ENCODE measurements at places on chromosomes 16 and 17.

DNA sequence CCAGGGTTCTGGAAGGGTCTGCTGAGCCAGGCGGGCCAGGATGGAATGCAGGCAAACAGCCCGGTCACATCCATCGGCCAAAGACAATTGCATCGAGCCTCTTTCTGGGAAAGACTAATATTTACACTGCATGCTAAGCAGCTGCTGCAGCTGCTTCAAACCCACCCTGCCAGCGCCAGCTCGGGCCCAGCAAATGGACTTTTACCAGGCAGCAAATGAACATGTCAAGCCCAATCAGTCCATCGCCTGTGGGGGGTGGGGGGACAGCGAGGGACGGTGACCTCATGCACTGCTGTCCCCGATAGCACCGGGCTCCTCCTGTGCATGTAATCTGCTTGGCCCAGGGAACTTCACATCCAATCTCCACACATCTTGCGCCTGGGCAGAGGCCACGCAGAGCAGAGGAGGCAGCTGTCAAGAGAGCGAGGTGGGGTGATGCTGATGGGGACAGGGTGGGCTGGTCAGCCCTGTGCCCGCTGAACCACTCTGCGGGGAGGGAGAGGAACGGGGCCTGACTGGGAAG is 39.4 kb upstream of the CDH5 start:
- DNase-seq, result no peak

DNA sequence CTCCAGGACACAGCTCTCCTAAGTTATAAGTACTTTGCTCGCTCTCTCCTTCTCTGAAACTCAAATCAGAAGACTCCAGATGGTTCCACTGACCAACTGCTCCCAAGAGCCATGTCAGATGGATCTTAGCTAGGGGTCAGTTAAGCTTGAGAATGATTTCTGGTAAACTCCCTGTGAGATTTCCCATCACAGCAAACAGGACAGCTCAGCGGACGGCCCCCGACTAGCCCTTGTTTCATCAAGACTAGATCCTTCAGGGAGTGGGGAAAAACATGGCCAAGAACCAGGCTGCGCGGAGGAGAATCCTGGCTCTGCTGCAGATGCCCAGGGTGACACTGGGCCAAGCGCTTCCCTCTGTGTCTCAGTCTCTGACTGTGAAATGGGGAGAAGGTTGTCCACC is 159.8 kb downstream of the C16orf78 start:
- DNase-seq, result no peak

DNA sequence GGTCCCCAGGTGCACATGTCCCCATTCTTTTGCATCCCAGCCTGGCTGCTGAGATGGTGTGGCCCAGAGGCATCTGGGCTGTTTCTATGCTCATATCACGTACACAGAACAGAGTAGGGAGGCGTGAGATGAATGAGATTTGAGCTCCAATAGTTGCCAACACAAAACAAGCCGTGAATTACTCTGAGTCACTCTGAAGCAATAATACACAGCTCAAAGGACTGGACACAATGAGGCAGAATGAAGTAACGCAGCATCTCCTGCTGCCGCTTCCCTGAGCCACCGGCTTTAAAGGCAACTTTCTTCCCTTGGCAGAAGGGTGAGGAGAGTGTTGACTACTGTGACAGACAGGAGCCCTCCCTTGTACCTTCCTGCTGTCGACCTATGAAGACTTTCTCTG is 33.9 kb upstream of the CLEC18B start:
- no peak for DNase-seq

DNA sequence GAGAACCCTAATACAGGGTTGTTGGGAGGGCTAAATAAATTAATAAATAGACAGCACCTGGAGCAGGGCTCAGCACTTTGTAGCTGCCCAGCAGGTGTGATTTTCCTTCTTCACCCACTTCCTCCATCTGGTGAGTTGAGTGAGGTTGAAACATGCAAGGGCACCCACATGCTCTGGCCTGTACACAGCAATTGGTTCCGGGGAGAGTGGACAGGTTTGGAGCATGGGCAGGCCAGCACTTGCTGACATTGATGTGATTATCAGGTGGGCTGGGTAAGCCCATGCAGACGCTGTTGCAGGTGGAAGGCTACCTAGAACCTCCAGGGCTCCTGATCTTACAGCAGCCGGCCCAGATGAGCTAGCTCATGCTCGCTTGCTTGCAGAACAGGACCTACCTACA is 1.3 kb upstream of the MRTFB start:
- no peak for DNase-seq

GRCh38 chr16:50253514-50253910 is 12.8 kb upstream of the ADCY7 start:
- no peak for DNase-seq

GRCh38 chr16:4060009-4060408 is 56.2 kb downstream of the ADCY9 start:
- no peak for DNase-seq

DNA sequence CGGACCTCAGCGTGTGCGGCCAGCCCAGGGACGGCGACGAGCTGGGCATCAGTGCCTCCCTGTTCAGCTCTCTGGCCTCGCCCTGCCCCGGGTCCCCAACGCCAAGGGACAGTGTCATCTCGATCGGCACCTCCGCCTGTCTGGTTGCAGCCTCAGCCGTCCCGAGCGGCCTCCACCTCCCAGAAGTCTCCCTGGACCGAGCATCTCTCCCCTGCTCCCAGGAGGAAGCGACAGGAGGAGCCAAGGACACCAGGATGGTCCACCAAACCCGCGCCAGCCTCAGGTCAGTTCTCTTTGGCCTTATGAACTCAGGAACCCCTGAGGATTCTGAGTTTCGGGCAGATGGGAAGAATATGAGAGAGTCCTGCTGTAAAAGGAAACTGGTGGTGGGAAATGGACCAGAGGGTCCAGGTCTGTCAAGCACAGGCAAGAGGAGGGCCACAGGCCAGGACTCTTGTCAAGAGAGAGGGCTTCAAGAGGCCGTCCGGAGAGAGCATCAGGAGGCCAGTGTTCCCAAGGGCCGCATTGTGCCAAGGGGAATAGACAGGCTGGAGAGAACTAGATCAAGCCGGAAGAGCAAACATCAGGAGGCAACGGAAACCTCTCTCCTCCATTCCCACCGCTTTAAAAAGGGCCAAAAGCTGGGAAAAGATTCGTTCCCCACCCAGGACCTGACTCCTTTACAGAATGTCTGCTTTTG is 825 bp downstream of the HASPIN start:
- no peak for DNase-seq

GRCh38 chr17:49200423-49201083 is 9.8 kb downstream of the GNGT2 start:
- no peak for DNase-seq

DNA sequence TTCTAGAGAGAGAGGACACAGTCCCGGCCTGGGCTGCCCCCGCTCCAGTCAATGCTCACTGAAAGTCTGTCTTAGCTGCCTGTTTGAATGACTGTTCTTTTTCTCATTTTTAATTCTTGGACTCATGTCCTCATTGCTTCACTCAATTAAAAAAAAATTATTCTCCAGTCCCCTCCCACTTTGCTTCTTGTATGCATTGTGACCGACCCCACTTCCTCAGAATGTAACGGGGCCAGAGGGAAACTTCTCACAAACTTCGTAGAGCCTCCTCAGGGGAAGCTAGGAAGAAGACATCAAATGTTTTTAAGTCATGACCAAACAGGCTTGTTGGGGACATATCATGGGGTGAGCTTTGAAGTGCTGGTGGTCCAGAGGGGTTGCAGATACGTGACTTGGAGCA is 113.2 kb downstream of the CCDC182 start:
- no peak for DNase-seq

- no peak for DNase-seq
Measured at GRCh38 chr16:9235867-9236266, 144.4 kb downstream of the HAPSTR1 start.

GRCh38 chr16:30443631-30444030 is 2.0 kb downstream of the SEPHS2 start:
- DNase-seq, result no peak

GRCh38 chr16:27952811-27953210 is 110.7 kb downstream of the GSG1L start:
- DNase-seq, result no peak

- DNase-seq, result no peak
Measured at GRCh38 chr17:77497578-77497934, 356.8 kb downstream of the SEC14L1 start.

DNA sequence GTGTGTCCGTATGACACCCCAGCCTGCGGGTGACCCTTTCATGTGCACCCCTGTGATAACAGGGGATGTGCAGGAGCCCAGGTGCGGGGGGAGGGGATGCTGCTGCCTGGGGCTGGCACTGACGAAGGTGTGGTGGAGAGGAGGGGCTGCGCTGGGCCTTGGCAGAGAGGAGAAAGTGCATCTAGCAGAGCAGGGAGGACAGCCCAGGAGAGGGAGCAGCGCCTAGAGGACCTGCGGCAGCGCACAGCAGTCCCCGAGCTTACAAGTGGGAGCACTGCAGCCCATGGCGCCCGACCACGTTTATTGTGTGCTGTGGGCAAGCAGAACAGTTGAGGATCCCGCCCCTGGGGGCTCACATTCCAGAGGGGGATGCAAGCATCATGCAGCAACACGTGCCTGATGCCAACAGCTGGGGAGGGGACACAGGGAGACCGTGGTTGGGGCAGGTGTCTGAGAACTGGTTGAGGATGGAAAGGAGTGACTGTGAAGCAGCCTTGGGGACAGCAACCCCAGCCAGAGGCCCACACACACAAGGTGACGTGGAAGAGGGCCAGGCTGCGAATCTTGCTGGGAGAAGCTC is 10.9 kb upstream of the SLC7A5 start:
- no peak for DNase-seq

- DNase-seq, result peak; percentile 70
Measured at GRCh38 chr17:77086433-77087010, 54.2 kb upstream of the SEC14L1 start.

DNA sequence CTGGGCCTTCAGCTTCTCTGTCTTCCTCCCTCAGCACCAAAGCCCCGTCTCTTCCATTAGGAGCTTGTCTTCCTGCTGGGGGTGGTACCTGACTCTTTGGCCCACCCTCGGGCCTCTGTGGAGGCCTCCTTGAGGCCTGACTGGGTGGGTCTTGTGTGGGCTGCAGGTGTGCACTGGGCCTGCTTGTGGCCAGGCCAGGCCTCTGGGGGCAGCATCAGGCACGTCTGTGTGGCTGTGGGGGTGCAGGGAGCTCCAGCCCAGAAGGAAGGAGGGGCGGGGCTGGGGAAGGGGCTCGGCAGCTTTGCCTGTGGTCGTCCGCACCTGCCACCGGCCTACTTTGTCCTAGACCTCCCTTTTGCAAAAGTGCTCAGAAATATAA is 7.0 kb downstream of the PIGQ start:
- no peak for DNase-seq

GRCh38 chr16:78729687-78730086 is 630.2 kb downstream of the WWOX start:
- no peak for DNase-seq

DNA sequence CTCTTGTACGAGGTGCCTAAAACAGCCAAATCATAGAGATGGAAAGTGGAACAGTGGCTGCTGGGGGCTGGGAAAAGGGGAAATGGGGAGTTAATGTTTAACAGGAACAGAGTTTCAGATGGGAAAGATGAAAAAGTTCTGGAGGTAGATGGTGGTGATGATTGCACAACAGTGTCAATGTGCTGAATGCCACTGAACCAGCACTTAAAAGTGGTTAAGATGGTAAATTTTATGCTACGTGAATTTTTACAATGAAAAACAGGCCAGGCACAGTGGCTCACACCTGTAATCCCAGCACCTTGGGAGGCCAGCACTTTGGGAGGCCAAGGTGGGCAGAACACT is 130.4 kb downstream of the C16orf78 start:
- no peak for DNase-seq

GRCh38 chr16:85662482-85662812 is 26.3 kb downstream of the GINS2 start:
- no peak for DNase-seq
